ENCODE measurements at places on chromosomes 2 and 18.

DNA sequence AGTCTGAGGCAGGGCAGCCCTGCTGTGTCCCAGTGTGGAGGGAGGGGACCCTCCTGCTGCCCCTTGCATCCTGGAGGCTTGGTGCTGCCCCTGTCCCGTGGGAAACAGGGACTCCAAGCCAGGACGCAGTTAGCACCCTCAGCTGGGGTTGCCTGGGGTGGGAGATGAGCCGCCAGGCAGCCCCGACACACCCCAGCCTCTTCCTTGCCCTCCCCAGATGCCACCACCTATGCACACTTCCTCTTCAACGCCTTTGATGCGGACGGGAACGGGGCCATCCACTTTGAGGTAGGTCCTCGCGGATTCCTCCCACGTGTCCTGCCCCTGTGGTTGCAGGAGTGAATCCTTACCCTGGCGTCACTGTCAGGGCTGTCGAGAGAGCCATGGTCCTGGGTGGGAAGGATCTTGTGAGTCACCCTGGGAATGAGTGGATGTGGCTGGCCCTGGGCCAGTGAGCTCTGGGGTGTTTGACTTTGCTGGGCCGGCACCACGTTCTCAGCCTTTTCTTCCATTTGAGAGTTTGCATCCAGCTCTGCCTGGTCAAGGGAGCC is 27.5 kb upstream of the FAHD2A start:
- no peak for DNase-seq

- no peak for DNase-seq
Observed at GRCh38 chr2:218555527-218555926, 12.6 kb downstream of the USP37 start.

- DNase-seq, result no peak
Observed at GRCh38 chr2:68368654-68369336, 3.7 kb downstream of the PLEK start.

- DNase-seq, result no peak
Observed at GRCh38 chr18:46320297-46320696, 216.1 kb downstream of the HAUS1 start.

DNA sequence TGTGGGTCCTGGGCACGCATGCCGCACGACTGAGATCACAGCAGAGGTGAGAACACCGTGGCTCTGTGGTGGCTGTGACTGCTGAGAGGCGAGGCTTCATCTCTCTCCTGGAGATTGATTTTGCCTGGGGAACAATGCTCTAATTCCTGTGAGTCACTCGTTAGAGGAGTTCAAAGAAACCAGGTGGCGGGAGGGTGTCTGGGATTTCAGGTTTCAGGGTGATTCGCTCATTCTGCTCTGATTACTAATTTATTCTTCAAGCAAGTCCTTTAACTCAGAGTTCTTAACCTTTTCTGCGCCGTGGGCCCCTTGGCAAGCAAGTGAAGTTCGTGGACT is 56.3 kb downstream of the GLI2 start:
- DNase-seq, result no peak

- DNase-seq, result peak; percentile 80
Observed at GRCh38 chr2:72137498-72138010, 10.1 kb downstream of the CYP26B1 start.

Data from stimulated activated CD4-positive, alpha-beta T cell treated with anti-CD3 and anti-CD28 coated beads, Interleukin-2, amount 100 ng/mL, for 24 hours (primary cell).